ENCODE measurements at places on chromosomes 7 and 10. TPM values are rescaled to one million over a fixed set of nuclear protein-coding genes. Genes with fewer than 3 reads are reported as not detected.

PTCD1 gene
- 3.2 TPM for total RNA-seq

GRCh38 chr10:75565286-75566251 is 134.1 kb downstream of the LRMDA start:
- no peak overlapping the region for H3K4me3 ChIP-seq
- H3K4me1 ChIP-seq = no peaks in the 10 kb centered on the region
- no peak for DNase-seq
- no peak overlapping the region for H3K27ac ChIP-seq
- no peaks in the 10 kb centered on the region for H3K36me3 ChIP-seq
- H3K27me3 ChIP-seq = no peaks in the 10 kb centered on the region

- H3K4me3 ChIP-seq = no peak overlapping the region
- H3K27ac ChIP-seq = no peak overlapping the region
- H3K4me1 ChIP-seq = peaks cover 26% of the 10 kb centered on the region
- no peaks in the 10 kb centered on the region for H3K36me3 ChIP-seq
- peaks cover 27% of the 10 kb centered on the region for H3K27me3 ChIP-seq
- no peak for DNase-seq
Observed at GRCh38 chr7:131557652-131558385, 1.4 kb upstream of the PODXL start.

DNA sequence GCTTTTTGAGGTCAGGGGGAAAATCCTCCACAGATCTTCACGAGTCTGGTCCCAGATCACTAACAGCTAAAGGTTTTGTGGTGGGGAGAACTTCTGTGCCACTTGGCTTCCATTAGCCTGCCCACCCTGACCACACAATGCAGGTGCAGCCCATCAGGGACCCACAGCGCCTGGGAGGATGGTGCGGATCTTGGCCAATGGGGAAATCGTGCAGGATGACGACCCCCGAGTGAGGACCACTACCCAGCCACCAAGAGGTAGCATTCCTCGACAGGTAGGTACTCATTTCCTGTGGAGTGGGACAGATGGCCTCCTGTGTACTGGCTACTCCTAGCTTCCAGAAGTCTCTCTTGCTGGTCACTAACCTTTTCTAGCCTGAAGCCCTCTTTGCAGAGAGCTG is 1.5 kb downstream of the FAM241B start:
- H3K36me3 ChIP-seq = no peaks in the 10 kb centered on the region
- H3K27me3 ChIP-seq = no peaks in the 10 kb centered on the region
- no peak overlapping the region for H3K27ac ChIP-seq
- no peak for DNase-seq
- H3K4me1 ChIP-seq = peaks cover 20% of the 10 kb centered on the region
- no peak overlapping the region for H3K4me3 ChIP-seq

DNA sequence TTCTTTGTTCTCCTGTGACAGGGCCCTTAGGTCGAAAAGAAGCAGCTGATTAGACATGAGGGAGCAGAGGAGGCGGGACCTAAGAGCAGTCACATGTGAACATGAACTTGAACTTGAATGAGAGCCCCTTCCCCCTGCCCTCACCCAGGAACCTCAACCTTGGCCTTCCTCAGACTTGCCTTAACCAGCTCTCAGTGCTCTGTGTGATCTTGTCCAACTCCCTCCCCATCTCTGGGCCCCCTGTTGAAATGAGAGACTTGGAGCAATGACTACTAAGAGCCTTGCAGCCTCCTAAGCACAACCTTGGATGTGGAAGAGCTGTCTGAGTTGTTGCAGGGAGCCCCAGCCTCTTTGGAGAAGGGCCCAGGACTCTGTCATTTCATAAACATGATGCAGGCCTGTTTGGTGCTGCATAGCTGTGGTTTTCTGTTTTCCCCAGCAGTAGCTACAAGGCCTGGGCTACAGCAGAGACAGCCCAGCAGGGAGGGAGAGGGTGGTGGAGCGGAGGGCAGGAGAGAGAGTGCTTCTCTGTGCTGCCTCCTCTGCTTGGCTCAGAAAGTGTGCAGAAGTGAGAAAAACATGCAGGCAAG is 123.9 kb upstream of the ZMIZ1 start:
- no peak for DNase-seq
- no peak overlapping the region for H3K27ac ChIP-seq
- no peak overlapping the region for H3K4me3 ChIP-seq
- no peaks in the 10 kb centered on the region for H3K36me3 ChIP-seq

GARIN1A gene
- 1.9 TPM for total RNA-seq

- no peaks in the 10 kb centered on the region for H3K36me3 ChIP-seq
- no peak overlapping the region for H3K27ac ChIP-seq
- no peaks in the 10 kb centered on the region for H3K27me3 ChIP-seq
- no peak for DNase-seq
- no peak overlapping the region for H3K4me3 ChIP-seq
Observed at GRCh38 chr10:117674646-117675045, 132.1 kb downstream of the EMX2 start.

DNA sequence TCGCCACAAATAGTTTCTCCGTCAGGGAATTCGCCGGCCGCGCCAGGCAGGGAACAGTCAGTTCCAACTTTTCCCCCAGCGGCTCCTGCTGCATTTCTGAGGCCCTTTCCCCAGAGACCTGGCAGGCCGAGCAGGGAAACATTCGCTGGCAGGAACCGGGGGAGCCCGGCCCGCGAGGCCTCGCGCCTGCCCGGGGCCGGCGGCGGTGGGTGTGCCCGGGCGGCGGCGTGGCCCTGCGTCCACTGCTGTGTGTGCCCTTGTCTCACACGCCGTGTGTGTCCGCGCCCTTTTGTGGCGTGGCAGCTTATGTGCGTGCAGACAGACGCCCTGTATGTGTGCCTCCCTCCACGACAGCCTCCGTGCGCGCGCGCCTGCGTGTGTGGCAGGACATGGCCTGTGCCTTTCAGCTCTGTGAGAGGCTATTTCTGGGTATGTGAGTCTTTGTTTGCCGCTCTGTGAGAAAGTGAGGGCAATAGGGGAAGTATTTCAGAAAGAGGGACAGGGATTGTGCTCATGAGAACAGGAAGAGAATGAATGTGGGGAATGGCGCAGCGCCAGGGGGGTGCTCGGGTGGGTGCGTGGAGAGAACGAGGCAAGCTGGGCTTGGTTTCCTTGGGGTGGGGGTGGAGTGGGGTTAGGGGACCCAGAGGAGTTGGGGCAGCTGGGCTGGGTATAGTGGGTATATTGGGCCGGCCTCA is 689 bp upstream of the SMARCD3 start:
- H3K27me3 ChIP-seq = peaks cover 20% of the 10 kb centered on the region
- peak; percentile 38 for DNase-seq
- peaks cover 41% of the 10 kb centered on the region for H3K4me1 ChIP-seq
- H3K4me3 ChIP-seq = no peak overlapping the region

STEAP1 gene
- not detected for total RNA-seq

GRCh38 chr7:120941064-120941463 is 9.5 kb upstream of the ING3 start:
- H3K4me1 ChIP-seq = no peaks in the 10 kb centered on the region
- H3K36me3 ChIP-seq = no peaks in the 10 kb centered on the region
- peaks cover 14% of the 10 kb centered on the region for H3K27me3 ChIP-seq
- no peak overlapping the region for H3K4me3 ChIP-seq
- no peak for DNase-seq
- H3K27ac ChIP-seq = no peak overlapping the region

- H3K4me3 ChIP-seq = no peak overlapping the region
- DNase-seq = no peak
Observed at GRCh38 chr7:2084781-2085505, 147.8 kb downstream of the MAD1L1 start.

MRPL43 gene
- total RNA-seq = 40.2 TPM
